ENCODE measurements at places on chromosomes 12 and 14.
A peak's percentile ranks its signal among the peaks of the same experiment; 100 is the strongest.

DNA sequence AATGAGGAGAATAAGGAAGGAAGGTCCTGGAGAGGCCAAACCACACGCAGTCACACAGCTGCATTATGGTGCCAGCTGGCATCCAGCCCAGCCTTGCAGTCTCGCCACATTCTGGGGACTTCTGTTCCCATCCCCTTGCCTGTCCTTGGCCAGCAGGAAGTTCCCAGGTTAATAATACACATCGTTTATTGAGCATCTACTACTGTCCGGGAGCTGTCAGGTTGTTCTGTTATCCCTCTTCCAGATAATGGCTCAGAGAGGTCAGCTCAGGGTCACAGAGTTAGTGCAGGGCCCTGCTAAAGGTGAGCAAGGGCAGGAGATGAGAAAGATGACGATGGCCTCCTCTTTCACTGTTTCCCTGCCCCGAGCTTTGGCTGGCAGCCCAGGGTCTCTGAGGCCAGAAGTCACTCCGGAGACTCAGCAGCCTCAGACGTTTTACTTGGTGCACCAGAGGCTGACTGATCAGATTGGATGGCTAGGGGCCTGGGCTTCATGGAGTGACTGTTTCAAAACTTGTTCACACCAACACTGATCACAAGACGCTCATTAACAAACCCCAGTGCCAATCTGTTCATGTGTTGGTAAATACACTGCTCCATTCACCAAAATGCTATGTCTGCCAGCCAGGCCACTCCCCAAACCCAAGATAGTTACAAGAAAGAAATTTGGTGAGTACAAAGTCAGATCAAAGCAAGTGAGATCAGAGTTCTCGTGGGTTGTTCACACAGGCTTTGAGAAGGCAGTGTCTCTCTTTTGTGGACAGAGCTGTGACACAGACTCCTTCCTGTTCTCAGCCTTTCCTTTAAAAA is 79.2 kb downstream of the B4GALNT3 start:
- peak; percentile 81 for DNase-seq

DNA sequence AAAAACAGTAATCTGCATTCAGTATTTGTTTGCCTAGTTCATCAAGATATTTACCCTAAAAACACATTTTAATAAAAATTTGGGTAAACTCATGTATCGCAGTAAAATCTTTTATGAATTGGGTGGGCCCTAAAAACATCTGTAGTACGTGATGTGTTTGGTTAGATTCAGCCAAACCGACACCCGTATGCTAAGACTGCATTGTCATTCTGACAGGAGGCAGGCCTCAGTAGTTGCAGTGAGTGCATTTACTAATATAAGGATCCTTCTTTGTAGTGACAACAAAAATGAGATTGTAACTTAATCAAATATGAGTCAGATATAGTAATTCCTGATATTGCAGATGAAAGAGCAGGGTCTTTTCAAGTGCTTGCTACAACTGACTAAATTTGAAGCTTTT is 191.8 kb downstream of the SLC16A7 start:
- no peak for DNase-seq

DNA sequence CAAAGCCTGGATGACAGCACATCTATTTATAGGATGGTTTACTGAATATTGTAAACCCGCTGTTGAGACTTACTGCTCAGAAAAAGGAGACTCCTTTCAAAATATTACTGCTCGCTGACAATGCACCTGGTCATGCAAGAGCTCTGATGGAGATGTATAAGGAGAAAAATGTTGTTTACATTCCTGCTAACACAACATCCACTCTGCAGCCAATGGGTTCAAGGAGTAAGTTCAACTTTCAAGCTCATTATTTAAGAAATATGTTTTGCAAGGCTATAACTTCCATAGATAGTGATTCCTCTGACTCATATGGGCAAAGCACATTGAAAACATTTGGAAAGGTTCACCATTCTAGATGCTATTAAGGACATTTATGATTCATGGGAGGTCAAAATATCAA is 201.7 kb downstream of the SNAPC1 start:
- no peak for DNase-seq

DNA sequence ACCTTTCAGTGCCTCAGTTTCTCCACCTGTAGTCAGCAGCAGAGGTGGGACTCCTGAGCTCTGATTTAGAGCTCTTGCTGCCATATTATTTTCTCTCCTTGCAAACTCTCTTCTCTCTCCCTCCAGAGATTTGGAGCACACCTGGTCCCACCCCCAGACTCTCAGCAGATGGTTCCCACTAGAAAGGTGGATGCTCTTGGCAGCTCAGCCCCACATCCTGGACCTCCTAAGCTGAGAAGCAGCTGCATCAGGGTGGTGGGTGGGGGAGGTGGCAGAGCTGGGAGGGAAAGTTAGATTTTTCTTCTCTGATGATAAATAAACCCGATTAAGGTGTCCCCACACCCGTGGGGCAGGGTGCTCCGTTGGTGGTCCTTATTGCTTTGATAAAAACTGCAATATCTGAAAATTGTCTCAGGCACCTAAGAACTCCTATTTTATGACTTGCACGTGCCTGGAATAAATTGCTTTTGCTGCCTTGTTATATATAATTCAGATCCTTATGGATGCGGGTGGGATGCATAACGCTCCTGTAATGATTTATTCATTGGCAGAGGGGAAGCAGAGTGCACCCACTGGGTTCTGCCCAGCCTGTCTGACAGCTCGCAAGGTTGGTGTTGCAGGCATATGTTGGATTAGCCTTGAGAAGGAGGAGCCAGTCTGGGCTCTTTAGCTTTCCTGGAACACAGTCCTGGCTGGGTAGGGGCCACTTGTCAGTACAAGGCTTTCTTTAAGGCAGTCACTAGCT is 214.2 kb downstream of the SUDS3 start:
- no peak for DNase-seq

DNA sequence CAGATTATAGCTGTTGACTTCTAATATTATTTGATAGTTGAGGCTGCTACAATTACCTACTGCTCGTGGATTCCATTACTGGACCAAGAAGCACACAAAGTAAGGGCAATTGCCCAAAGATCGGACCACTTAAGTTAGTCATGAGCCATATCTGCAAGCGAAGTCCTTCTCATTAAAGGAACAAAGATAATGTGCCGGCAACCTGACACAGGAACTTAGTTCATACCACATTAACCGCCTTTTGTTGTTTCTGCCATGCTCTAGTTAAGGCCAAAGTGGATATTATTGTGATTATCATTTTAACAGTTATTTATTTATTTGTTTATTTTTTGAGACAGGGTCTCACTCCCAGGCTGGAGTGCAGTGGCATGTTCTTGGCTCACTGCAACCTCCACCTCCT is 38.1 kb upstream of the TMED10 start:
- no peak for DNase-seq

DNA sequence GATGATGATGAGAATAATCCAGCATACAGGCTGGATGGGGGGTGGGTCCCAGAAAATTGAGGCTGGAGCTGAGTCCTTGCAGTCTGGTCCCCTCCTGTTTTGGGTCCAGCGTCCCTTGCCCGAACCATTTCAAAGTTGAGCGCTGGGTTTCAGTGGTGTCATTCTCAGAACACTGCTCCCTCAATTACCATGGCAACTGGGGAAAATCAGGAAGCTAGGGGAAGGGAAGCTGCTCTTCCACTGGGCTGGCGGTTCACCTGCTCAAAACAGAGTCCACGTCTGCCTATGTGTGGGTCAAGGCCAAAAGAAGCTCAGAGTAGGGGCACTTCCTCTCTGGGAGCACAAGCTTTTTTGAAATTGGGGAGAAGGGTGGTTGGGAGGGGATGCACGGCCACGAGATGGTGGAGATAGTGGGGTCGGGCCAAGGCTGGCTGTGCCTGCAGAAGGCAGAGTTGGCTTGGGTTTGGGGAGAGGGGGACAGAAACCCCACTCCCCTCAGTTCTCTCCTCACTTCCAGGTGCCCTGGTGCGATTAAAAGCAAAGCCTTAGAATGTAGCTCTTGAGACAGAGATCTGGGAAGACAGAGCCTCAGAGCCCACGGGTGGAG is 1.7 kb upstream of the NOS1 start:
- DNase-seq = no peak

GRCh38 chr14:104641753-104642539 is 37.4 kb upstream of the TMEM179 start:
- no peak for DNase-seq

DNA sequence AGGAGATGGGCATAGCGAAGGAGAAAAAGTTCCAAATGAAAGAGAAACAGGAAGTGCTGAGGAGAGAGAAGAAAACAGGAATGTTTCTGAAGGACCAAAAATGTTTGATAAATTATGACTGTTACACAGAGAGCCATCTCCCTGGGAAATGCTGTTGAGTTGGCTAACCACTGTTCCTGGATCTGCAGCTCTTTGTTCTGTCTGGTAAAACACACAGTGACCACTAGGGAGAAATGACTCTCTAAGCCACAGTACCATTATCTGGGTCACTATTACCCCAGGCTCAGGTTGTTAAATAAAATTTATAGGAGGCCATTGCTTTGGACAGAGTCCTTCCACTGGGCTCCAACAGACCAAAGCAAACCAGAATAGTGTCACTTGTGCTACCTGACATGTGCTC is 219.3 kb downstream of the CRADD start:
- DNase-seq = no peak

- peak; percentile 21 for DNase-seq
These were observed 216.2 kb downstream of the PELI2 start for GRCh38 chr14:56334458-56334857.

GRCh38 chr12:56933826-56934625 is at the start of gene SDR9C7:
TSS of gene SDR9C7 (minus strand) at chr12:56934408. CDS start at chr12:56934261, 147 bp downstream.
- DNase-seq = no peak

DNA sequence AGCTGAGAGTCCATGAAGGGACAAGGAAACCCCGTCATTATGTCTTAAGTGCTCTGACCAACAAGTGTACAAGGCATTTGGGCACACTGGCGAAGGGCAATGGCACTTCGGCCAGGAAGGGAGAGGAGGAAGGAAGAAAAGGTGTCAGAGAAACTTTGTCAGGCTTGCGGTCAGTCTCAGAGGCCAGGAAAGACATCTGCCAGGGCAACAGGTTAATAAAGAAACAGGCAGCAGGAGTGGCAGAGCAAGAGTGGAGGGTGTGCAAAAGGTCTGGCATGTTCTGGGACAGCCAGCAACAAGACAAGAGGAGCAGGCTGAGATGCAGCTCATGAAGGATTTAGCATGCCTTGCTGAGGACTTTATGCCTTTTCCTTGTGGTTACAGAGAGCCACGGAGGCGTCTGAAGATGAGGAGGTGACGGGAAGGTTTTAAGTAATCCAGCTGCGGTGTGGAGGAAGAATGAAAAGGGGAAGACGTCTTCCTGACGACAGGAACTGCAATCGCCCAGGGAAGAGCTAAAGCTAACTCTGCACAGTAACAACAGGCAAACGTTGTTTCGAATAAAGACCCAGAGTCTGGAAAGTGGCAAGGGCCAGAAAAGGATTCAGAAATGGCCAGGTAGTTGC is 13.1 kb downstream of the APPL2 start:
- no peak for DNase-seq

DNA sequence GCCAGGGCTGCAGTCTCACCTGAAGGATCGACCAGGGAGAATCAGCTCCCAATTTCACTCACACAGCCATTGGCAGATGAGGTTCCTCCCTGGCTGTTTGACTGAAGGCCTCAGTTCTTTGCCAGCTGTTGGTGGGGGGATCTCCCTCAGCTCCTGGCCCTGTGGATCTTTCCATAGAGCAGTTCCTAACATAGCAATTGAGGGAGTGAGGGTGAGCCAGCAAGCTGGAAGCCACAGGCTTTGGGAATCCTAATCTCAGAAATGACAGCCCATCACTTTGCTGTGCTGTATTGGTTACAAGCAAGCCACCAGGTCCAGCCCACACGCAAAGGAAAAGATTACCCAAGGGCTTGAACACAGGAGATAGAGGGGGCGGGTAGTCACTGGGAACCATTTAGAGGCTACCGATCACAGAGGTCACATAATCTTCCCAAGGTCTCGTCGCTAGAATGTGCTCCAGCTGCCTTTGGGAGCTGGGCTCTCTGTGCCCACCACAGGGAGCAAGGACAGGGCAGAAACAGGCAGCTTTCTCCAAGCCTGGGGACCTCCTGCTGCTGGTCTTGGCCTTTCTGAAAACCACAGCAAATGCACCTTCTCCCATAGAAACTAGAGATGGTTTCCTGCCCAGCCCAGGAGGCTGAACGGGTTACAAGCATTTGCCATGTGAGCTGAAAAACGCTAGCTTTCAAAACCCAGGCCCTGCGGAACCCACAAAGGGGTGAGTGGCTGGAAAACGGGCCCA is 4.6 kb upstream of the OTUB2 start:
- DNase-seq = no peak

DNA sequence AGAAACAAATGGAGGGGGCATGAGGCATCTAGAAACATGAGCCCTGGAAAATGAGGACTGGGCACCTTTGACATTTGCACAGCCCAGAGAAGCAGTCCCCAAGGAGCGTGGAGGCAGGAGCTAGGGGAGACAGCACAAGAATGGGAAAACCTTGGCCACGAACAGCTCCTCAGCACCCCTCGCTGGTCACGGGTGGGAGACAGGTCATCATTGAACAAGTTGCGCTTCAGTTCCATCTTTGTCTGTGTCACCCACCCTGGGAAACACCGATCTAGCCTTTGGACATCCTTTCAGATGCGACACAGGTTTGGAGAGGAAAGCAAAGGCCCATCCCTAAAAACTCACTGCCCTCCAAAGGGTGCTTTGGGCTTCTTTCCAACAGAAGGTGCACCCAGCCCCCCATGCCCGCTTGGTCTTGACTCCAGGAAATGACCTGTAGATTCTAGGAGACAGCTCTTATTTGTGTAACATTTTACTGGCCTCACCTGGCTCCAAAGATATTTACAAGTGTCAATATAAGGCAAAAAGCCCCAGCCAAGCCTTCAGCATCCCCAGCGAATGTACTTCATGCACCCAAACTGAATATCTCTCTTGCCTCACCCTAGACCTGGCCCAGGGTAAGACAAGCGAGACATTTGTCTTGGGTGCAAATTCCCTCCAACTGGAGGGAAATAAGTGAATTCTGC is 28.8 kb upstream of the CLMN start:
- DNase-seq = no peak

DNA sequence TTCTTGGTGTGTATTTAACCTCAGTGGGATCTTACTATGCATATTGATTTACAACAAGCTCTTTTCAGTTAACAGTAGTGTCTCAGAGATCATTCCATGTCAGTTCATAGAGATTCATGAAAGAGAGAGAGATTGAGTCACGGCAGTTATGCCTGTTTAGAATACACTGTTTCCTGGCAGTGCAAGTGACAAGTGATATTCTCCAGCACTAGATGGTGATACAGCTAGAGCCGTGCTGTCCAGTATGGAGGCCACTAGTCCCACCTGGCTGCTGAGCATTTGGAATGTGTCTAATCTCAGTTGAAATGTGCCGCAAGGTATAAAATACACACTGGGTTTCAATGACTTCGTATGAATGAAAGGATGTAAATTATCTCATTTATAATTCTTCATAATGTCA is 184.4 kb downstream of the SUDS3 start:
- no peak for DNase-seq

DNA sequence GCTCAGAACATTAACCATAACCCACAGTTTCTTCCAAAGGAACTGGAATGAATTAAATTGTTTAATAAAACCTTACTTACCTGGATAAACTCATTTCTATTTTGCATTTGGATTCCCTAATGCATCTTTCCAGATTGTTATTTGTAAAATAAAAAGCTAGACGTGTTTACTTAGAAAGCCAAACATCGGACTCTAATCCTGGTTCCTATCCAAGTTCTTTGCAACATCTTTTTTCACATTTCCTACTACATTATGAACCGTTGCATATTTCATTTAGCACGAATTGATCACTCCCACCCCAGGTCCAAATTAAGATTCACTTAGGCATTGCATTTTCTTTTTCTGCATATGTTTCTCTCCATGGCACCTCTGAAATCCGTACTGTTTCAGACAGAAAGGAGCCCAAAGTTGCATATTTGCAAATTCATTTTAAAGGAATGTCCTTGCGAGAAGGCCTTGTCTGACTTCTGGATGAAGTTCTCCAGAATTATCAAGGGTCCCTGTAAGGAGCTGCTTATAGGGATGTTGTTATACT is 164.4 kb upstream of the GSC start:
- no peak for DNase-seq
